Heart right ventricle (tissue), 16 donors: ENCODE measurements at places on chromosomes 11 and 22. TPM values are rescaled to one million over a fixed set of nuclear protein-coding genes. Genes with fewer than 3 reads are reported as not detected.

WNT7B gene
- total RNA-seq, result not detected

MMP27 gene
- total RNA-seq, result not detected

GRCh38 chr11:43988040-43988817 is 45.8 kb downstream of the C11orf96 start:
- H3K27me3 ChIP-seq, result no peaks in the 10 kb centered on the region
- DNase-seq, result no peak
- no peaks in the 10 kb centered on the region for H3K36me3 ChIP-seq
- no peak overlapping the region for H3K4me3 ChIP-seq
- H3K4me1 ChIP-seq, result peaks cover 78% of the 10 kb centered on the region
- peak overlapping the region; percentile 82 for H3K27ac ChIP-seq

- no peak for DNase-seq
- H3K27me3 ChIP-seq, result no peaks in the 10 kb centered on the region
- H3K36me3 ChIP-seq, result no peaks in the 10 kb centered on the region
- H3K4me3 ChIP-seq, result no peak overlapping the region
- peak overlapping the region; percentile 79 for H3K27ac ChIP-seq
- H3K4me1 ChIP-seq, result peaks cover 63% of the 10 kb centered on the region
These were observed 8.3 kb upstream of the CDC42EP1 start for GRCh38 chr22:37551981-37552380.

TMEM151A gene
- total RNA-seq, result 0.17 TPM

- no peak overlapping the region for H3K27ac ChIP-seq
- H3K4me3 ChIP-seq, result no peak overlapping the region
- H3K27me3 ChIP-seq, result no peaks in the 10 kb centered on the region
- DNase-seq, result no peak
- no peaks in the 10 kb centered on the region for H3K36me3 ChIP-seq
These were observed 277.6 kb upstream of the ZC3H12C start for GRCh38 chr11:109815500-109816150.

SLC22A9 gene
- not detected for total RNA-seq

- H3K27ac ChIP-seq, result no peak overlapping the region
- peaks cover 22% of the 10 kb centered on the region for H3K4me1 ChIP-seq
These were observed 104.7 kb upstream of the CLMP start for GRCh38 chr11:123299721-123300120.
